Activated CD8-positive, alpha-beta T cell treated with anti-CD3 and anti-CD28 coated beads, Interleukin-2, amount 10 ng/mL, durations not matched to agents 7 days and 5 days (primary cell): ENCODE measurements at places on chromosomes 3 and 15. TPM values are rescaled to one million over a fixed set of nuclear protein-coding genes. Genes with fewer than 3 reads are reported as not detected.

GOLGA6A gene
- total RNA-seq = not detected

GRCh38 chr3:20842002-20842401 is 656.0 kb upstream of the SGO1 start:
- H3K4me3 ChIP-seq = no peak overlapping the region
- H3K4me1 ChIP-seq = no peaks in the 10 kb centered on the region
- DNase-seq = no peak
- H3K27me3 ChIP-seq = no peaks in the 10 kb centered on the region
- no peak overlapping the region for H3K27ac ChIP-seq

CFAP20DC gene
- total RNA-seq = 1.5 TPM

C3orf80 gene
- not detected for total RNA-seq

ECE2 gene
- not detected for total RNA-seq

DNA sequence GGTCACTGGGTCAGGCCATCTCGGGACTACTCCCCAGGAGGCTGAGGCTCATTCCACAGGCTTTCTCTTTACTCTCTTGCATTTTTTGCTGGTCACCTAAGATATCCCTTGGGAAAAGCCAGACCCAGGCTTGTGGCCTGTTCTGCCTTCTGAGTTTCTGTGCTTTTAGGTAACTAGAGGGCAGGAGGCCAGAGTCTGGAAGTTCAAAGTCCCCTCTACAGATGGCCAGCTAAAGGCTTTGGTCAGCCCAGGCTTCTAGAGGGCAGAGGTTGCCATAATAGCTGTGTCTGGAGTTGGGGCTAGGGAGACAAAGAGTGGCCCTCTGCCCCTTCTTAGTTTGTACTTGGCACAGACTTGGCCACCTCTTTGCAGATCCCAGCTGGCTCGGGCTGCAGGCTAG is 8.4 kb upstream of the PARP6 start:
- no peak overlapping the region for H3K4me3 ChIP-seq
- peaks cover 3% of the 10 kb centered on the region for H3K27me3 ChIP-seq
- H3K27ac ChIP-seq = no peak overlapping the region
- DNase-seq = no peak
- H3K4me1 ChIP-seq = no peaks in the 10 kb centered on the region

PFN2 gene
- 0.53 TPM for total RNA-seq

UROC1 gene
- total RNA-seq = not detected

DNA sequence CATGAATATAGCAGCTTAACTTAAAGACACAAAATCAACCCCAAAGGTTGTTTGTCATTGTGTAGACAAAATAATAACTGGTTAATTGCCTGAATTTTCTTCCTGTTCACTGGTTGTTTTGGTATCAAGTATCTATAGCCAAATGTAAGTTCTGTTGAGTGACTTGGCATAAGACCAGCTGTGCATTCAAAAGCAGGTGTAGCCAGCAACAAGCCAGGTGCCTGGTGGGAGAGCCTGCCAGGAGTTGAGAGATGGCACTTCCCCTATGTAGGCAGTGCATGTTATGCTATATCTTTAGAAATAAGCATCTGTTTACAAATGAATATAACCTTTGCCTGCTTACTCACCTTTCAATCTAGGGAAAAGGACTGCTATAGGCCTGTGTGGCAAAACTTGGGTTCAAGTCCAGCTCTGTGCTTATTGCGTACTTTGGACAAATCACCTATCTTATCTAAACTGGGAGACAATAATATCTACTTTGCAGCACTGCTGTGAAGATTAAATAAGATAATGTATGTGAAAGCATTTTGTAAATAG is 84.9 kb upstream of the TBL1XR1 start:
- peaks cover 16% of the 10 kb centered on the region for H3K36me3 ChIP-seq
- no peak for DNase-seq
- peaks cover 34% of the 10 kb centered on the region for H3K4me1 ChIP-seq

GRCh38 chr3:171177056-171177455 is 150.5 kb upstream of the SLC2A2 start:
- no peak overlapping the region for H3K27ac ChIP-seq
- H3K4me1 ChIP-seq = peaks cover 20% of the 10 kb centered on the region
- H3K4me3 ChIP-seq = no peak overlapping the region

DNA sequence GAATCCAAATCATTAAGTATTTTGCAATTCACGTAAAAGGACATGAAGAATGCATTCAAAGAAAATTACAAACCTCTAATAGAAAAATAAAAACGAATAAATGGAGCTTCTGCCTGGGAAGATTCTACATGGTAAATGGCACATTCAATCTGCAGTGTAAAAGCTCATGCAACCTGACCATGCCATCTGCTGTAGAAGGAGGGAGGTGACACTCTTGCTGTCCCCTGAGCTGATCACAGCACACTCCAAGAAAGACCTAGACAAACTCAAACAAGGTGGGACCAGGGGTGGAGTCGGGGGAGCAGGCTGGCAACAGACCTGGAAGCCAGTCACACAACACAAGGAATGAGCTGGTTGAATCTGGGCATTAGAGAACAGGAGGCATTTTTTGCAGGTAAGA is 101.8 kb downstream of the BDH1 start:
- peaks cover 15% of the 10 kb centered on the region for H3K4me1 ChIP-seq
- no peak overlapping the region for H3K27ac ChIP-seq
- no peak overlapping the region for H3K4me3 ChIP-seq
- peaks cover 3% of the 10 kb centered on the region for H3K36me3 ChIP-seq
- peaks cover 22% of the 10 kb centered on the region for H3K27me3 ChIP-seq

C3orf49 gene
- not detected for total RNA-seq

CLDN1 gene
- total RNA-seq = not detected

DNA sequence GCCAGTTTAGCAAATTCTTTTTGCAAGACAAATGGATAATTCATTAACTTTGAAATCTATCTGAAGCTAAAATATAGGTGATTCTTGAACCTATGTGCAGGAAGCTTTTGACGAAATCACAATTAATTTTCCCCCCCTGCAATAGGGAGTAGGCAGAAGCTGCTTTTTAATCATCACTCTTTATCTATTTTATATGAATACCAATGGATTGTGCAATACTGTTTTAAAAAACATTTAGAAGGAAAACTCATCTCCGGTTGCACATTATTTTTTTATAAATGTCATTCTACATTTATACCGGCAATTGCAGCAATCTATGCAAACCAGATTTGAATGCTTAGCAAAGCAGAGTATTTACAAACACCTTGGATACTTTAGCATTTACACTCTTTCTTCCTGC is 121.1 kb upstream of the TMCO5A start:
- H3K4me1 ChIP-seq = no peaks in the 10 kb centered on the region
- H3K4me3 ChIP-seq = no peak overlapping the region
- H3K27ac ChIP-seq = no peak overlapping the region
- no peaks in the 10 kb centered on the region for H3K36me3 ChIP-seq

GRCh38 chr15:38690719-38691332 is 126.2 kb upstream of the RASGRP1 start:
- H3K27me3 ChIP-seq = no peaks in the 10 kb centered on the region
- H3K4me1 ChIP-seq = peaks cover 82% of the 10 kb centered on the region
- H3K36me3 ChIP-seq = no peaks in the 10 kb centered on the region
- H3K27ac ChIP-seq = no peak overlapping the region
- DNase-seq = peak; percentile 91
- no peak overlapping the region for H3K4me3 ChIP-seq

- no peaks in the 10 kb centered on the region for H3K27me3 ChIP-seq
- no peaks in the 10 kb centered on the region for H3K4me1 ChIP-seq
- H3K36me3 ChIP-seq = no peaks in the 10 kb centered on the region
- no peak for DNase-seq
- no peak overlapping the region for H3K27ac ChIP-seq
Measured at GRCh38 chr3:177917234-177917861, 618.9 kb upstream of the KCNMB2 start.

MOBP gene
- total RNA-seq = not detected

GRCh38 chr3:45487508-45487907 is 99.1 kb downstream of the LARS2 start:
- DNase-seq = no peak
- no peaks in the 10 kb centered on the region for H3K27me3 ChIP-seq
- H3K4me3 ChIP-seq = no peak overlapping the region
- H3K27ac ChIP-seq = no peak overlapping the region

- no peaks in the 10 kb centered on the region for H3K4me1 ChIP-seq
- no peak overlapping the region for H3K27ac ChIP-seq
- peaks cover 16% of the 10 kb centered on the region for H3K27me3 ChIP-seq
- no peaks in the 10 kb centered on the region for H3K36me3 ChIP-seq
Measured at GRCh38 chr15:38176155-38176554, 76.5 kb upstream of the SPRED1 start.

TAGLN3 gene
- total RNA-seq = not detected

HYAL1 gene
- 0.16 TPM for total RNA-seq

- H3K27me3 ChIP-seq = no peaks in the 10 kb centered on the region
- H3K36me3 ChIP-seq = peaks cover 6% of the 10 kb centered on the region
- no peak overlapping the region for H3K27ac ChIP-seq
- no peak for DNase-seq
- H3K4me1 ChIP-seq = peaks cover 9% of the 10 kb centered on the region
- H3K4me3 ChIP-seq = no peak overlapping the region
Measured at GRCh38 chr15:66754789-66755188, 52.8 kb downstream of the SMAD6 start.

- H3K36me3 ChIP-seq = peaks cover 11% of the 10 kb centered on the region
- no peak overlapping the region for H3K4me3 ChIP-seq
- DNase-seq = no peak
- no peaks in the 10 kb centered on the region for H3K27me3 ChIP-seq
- H3K4me1 ChIP-seq = peaks cover 12% of the 10 kb centered on the region
Measured at GRCh38 chr3:17195856-17196604, 311.3 kb downstream of the PLCL2 start.

MAP1A gene
- 5.6 TPM for total RNA-seq

C3orf20 gene
- 0.10 TPM for total RNA-seq

DNA sequence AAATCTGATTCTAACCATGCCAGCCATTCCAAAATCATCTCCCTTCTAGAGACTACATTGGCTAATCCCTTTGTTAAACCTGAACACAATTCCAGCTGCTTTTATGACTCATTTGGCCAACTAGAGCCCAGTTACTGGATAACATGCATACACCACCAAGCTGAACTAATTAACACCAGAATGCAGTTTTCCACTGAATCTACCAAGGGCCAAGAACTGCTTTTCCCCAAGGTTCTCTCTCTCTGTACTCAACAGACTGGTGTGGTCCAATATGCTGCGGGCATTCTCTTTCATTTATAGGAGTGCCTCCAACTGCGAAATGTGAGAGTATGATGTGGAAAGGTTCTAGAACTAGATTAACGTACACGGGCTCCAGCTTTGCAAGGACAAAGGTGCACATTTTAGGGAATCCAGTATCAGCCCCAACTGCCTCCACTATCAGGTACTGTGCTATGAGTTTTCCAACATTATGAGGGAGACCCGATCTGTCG is 1.5 kb downstream of the CHSY1 start:
- peaks cover 77% of the 10 kb centered on the region for H3K4me1 ChIP-seq
- no peaks in the 10 kb centered on the region for H3K27me3 ChIP-seq
- H3K36me3 ChIP-seq = peaks cover 52% of the 10 kb centered on the region
- peak overlapping the region; percentile 92 for H3K4me3 ChIP-seq
- peak overlapping the region; percentile 91 for H3K27ac ChIP-seq
- DNase-seq = no peak

DNA sequence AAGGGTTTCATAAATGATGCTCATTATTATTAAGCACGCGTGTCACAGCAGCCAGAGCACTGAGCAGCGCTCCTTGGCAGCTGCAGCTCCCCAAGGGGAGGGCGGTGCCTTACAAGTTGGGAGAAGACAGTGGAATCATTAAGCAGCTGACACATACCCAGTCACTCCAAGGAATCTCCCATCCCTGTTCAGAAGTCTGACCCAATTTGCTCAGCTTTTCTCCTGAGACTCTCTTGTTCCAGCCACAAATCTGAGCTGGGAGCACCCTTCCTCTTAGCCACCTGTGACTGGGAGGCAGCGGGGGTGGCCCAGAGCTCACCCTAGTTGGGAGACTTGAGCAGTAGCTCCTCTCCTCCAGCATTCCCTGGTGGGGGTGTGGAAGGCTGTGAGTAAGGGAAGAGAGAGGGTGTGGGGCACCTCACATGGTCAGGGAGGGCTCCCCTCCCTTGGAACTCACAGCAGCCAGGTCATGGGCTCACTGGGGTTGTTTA is 64.3 kb downstream of the DUT start:
- H3K4me1 ChIP-seq = no peaks in the 10 kb centered on the region
- no peaks in the 10 kb centered on the region for H3K36me3 ChIP-seq
- no peak overlapping the region for H3K4me3 ChIP-seq
- DNase-seq = no peak
- H3K27me3 ChIP-seq = no peaks in the 10 kb centered on the region
- no peak overlapping the region for H3K27ac ChIP-seq

GRCh38 chr3:103693831-103694230 is 1259.0 kb downstream of the ZPLD1 start:
- H3K4me3 ChIP-seq = no peak overlapping the region
- no peak for DNase-seq
- no peaks in the 10 kb centered on the region for H3K27me3 ChIP-seq
- no peak overlapping the region for H3K27ac ChIP-seq
- H3K36me3 ChIP-seq = no peaks in the 10 kb centered on the region

DNA sequence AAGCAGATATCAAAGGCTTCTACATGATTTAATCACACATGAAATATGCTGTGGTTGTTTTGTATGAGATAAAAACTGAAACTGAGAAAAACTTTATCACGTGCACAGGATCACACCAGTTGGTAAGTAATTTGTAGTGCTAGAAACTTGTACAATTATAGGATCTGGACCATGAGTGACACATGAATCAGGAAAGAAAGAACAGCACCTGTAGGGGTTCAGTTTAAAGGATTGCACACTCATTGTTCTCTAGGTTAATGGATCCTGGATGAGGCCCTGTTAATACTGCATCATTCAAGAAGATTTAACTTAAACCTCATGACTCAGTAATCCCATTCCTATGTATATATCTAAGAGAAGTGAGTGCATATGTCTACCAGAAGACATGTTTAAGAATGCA is 87.9 kb downstream of the STT3B start:
- H3K36me3 ChIP-seq = peaks cover 67% of the 10 kb centered on the region
- no peak overlapping the region for H3K27ac ChIP-seq
- no peaks in the 10 kb centered on the region for H3K27me3 ChIP-seq
- DNase-seq = no peak
- H3K4me1 ChIP-seq = peaks cover 9% of the 10 kb centered on the region

ZNF660 gene
- 0.83 TPM for total RNA-seq

DNA sequence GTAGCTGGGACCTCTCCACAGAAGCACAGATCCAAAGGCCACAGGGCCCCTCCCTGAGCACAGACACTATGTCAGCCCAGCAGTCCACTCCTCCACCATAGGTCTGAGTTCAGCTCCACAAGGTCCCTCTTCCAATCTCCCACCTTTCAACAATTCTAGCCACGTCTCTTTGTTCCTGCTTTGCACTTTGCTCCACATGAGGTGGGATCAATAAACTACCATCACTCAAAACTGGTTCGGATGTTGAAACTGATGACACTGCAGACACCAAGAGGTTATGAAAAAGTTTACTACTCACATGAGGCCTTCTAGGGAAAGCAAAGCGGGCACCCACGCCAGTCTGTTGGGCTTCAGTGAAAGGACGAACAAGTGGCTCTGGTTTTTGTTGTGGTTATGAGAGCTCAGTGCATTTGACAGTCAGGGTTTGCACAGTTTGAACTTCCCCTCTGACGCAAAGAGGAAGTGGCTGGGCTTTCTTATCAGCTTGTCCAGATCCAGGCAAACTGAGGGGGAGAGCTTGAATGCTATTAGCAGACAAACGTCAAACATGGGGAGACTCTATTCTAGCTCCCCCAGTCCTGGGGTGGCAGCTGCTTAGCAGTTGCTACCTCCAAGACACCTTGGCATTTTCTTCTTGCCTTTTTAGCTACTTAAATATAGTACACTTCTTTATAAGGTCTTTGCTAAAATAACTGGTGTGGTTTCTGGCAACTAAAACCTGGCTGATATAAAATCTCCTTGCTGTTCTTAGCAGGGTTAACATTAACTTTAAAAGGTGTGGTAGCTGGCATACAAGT is 37.8 kb downstream of the ZNF445 start:
- H3K27ac ChIP-seq = peak overlapping the region; percentile 96
- peak overlapping the region; percentile 65 for H3K4me3 ChIP-seq
- peaks cover 44% of the 10 kb centered on the region for H3K4me1 ChIP-seq
- DNase-seq = peak; percentile 88
- H3K27me3 ChIP-seq = no peaks in the 10 kb centered on the region
